ENCODE measurements at places on chromosomes 12 and 14. TPM values are rescaled to one million over a fixed set of nuclear protein-coding genes. Genes with fewer than 3 reads are reported as not detected.

The KRT1 gene
- not detected for total RNA-seq

The SLCO1C1 gene
- not detected for total RNA-seq

The TCL1B gene
- total RNA-seq = not detected

The EPYC gene
- total RNA-seq = not detected

The GPR132 gene
- 0.17 TPM for total RNA-seq

The SAMD15 gene
- 1.5 TPM for total RNA-seq

The RNASE2 gene
- 16.8 TPM for total RNA-seq

The PIANP gene
- not detected for total RNA-seq

- DNase-seq = peak; percentile 74
These were observed 150.1 kb downstream of the SUDS3 start for GRCh38 chr12:118526255-118527095.

DNA sequence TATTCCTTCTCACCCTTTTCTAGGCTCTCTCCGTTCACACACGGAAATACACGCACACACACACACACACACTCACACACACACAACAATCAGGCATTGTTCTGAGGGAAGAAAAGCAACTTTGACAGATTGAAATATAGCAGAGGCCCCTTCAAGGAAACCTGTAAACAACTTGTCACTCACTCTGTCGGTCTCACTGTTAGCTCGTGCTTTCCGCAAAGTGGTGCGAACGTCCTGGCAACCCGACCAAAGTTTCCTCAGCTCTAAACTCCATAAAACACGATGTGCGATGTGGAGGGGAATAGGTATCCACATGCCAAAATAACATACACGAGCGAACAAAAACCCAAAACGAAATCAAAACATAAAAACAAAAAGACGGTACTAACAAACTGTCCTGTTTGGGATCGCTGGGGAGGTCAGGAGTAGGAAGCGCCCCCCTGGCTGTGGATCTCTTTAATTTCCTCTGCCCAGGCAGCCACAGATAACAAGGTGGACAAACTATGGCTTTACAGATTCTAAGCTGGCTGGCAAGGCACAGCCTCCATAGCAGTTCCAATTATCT is 822 bp upstream of the SOX5 start:
- DNase-seq = no peak

DNA sequence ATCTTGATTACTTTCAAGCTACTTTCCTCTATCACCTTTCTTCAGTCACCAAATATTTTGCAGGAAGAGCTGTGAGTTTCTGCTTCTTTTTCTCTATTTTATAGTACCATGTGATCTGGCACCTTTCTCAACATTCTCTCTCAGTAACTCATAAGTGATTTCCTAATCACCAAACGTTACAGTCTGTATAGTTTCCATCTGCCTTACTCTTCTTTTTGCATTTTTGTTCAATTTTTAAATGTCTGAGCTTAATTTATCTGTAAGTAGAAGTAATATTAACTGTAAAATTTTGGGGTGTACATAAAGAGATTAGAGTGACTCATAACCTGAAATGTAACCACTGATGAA is 422.1 kb upstream of the SYT1 start:
- DNase-seq = no peak

GRCh38 chr12:76284816-76285750 is 63.1 kb downstream of the BBS10 start:
- DNase-seq = no peak

- no peak for DNase-seq
These were observed 41.1 kb downstream of the PROX2 start for GRCh38 chr14:74834692-74835392.

DNA sequence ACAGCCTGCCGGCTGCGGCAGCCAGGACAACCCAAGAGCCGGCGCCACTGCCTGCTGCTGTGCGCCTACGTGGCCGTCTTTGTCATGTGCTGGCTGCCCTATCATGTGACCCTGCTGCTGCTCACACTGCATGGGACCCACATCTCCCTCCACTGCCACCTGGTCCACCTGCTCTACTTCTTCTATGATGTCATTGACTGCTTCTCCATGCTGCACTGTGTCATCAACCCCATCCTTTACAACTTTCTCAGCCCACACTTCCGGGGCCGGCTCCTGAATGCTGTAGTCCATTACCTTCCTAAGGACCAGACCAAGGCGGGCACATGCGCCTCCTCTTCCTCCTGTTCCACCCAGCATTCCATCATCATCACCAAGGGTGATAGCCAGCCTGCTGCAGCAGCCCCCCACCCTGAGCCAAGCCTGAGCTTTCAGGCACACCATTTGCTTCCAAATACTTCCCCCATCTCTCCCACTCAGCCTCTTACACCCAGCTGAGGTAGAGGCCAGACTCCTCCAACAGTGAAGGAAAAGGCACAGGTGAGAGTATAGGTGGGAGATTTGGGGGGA is 10.3 kb downstream of the ZBTB39 start:
- no peak for DNase-seq

- no peak for DNase-seq
These were observed 182.9 kb downstream of the TTC6 start for GRCh38 chr14:37778135-37778943.

DNA sequence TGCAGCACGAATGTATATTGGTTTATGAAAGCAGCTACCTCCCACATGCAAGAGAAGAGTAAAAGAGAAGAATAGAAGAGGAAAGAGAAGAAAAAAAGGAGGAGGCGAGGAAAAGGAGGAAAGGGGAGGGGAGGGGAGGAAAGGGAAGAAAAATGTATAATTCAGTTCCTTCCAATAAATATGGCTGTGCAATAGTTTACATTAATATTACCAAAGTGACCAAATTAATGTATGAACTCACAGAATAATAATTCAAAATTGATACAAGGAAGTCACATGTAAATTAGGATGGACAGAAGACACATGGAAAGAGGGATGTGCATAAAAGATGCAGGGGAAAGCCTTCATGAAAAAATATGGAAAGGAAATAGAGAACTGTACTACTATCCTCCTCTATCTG is 172.5 kb downstream of the SLC38A4 start:
- no peak for DNase-seq
